ENCODE measurements at places on chromosomes 5 and 9.

DNA sequence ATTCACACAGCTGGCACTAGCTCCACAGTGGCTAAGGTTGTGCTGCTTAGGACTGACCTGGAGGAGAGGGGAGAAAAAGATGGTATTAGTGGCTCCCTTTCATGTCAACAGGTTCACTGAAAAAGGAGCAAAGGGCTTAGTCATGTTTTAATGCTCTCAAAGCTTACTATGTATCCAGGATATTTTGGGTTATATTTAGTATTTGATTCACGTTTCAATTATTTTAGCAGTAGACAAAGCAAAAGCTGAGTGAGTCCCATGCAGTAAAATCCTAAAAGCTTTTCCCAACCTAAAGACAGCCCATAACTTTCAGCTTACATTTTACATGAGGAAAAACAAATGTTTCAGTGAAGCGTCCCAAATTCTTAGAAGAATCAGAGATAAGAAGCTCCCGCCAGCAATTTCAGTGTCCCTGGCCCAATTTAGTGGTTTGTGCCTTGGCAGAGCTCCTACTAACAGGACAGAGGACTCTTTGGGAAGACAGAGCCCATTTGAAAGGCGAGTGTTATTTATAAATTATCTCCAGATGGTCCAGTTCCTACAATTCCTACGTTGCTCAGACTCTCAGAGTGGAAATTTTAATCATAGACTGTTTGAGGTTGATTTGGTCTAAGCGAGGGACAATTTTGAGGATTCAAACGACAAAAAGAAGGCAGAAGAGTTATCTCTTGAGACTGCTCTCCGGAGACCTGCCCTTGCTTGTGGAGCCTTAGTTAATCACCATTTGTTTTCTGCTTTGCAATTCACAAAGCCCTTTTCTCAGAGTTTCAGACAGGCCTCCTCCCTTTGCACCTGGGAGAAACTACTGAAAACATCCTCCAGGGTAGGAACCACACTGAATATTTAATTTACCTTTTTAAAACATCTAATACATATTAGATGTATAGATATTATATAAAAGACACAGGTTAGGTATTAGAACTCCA lies 225.0 kb upstream of the ANKRD55 start:
- no peak for DNase-seq

DNA sequence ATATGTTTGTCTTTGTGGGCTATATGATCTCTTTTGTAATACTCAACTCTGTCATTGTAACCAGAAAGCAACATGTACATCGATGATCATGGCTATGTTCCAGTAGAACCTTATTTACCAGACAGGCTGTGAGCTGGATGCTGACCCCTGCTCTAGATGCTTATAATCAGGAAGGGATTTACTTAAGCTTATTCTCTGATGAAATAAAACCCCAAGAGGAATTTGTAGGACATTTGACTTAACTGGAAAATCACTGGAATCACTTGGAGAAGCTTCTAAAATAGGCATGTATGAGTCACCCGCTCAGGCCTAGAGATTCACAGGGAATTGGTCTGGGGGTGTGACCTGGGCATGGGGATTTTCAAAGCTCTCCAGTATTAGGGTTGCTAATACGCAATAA lies 285.8 kb upstream of the ZNF608 start:
- no peak for DNase-seq

GRCh38 chr5:12292610-12293204 lies 388.5 kb upstream of the CTNND2 start:
- peak; percentile 39 for DNase-seq

GRCh38 chr5:150206098-150206778 lies 16.4 kb downstream of the SLC6A7 start:
- DNase-seq = no peak

- DNase-seq = no peak
These were observed 40.4 kb downstream of the PCSK5 start for GRCh38 chr9:75930730-75931321.

DNA sequence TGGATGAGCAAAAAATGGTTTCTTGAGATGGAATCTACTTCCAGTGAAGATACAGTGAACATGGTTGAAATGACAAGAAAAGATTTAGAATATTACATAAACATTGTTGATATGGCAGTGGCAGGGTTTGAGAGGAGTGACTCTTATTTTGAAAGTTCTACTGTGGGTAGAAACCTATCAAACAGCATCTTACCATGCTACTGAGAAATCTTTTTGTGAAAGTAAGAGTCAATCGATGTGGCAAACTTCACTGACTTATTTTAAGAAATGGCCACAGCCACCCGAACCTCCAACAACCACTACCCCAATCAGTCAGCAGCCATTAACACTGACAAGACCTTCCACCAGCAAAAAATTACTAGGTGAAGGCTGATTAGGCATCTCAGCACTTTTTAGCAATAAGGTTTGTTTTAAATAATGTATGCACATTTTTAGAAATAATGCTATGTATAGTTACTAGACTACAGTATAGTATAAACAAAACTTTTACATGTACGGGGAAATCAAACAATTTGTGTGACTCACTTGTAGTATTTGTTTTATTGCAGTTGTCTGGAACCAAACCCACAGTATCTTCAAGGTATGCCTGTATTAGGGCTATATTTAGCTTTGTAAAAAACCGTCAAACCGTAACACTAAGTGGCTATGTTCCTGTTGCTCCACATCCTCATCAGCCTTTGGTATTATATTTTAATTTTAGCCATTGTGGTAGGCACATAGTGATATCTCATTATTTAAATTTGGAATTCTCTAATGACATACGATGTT lies 30.6 kb upstream of the ADAMTS6 start:
- no peak for DNase-seq

GRCh38 chr9:86575825-86576525 lies 221.8 kb upstream of the TUT7 start:
- DNase-seq = no peak

- DNase-seq = peak; percentile 42
These were observed 998.8 kb downstream of the MAT2B start for GRCh38 chr5:164504141-164504772.

DNA sequence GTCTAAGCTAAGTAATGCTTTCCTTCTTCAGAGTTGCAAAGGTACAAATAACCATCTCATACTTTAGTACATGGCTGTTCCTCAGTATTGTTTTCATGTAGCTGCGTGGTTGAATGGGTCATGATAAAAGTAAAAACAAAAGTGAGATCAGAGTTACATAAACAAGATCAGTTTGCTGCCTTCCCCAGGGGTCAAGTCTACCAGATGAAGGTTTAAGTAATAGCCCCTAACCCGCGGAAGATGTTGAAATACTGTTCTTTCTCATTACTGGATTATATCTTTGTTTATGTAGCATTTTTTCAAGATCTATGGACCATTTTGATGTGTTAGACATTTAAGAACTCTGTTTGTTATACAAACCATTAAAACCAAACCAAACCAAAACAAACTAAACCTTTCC lies 34.1 kb upstream of the ARRDC3 start:
- no peak for DNase-seq

DNA sequence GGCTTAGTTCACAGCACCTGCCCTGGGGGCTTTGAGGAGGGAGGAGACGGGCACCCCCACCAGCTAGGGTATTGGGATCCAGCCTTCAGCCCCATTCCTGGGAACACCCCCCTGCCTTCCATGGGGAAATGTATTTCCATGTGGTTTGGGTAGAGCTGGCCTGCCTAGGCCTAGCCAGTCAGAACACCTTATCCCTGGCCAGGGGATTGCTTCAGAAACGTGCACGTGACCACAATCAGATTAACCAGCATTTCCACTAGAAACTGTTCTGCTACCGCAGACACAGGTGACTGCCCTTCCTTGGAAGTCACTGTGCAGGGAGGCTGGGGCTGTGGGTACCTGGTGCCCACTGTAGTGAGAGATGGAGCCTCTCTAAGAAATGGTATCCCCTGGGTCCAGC lies 14.0 kb downstream of the BBLN start:
- no peak for DNase-seq

GRCh38 chr9:2208991-2209390 lies 193.8 kb downstream of the SMARCA2 start:
- no peak for DNase-seq

DNA sequence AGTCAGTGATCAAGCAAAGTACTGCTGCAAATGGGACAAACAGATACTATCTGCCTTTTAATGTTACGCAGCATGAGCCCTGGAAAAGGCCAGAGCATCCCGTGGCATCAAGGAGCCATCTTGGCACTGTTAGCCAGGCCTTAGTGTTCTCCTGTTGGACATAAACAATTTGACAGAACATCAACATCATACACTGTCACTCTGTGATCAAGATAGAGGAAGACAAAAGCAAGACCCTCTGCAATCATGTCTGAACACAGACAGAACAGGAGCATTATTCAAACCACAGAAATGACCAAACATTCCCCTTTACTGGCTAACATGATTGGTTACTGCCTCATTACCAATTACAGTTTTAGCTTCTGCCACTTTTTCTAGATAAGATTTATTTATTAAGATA lies 21.2 kb upstream of the ROPN1L start:
- DNase-seq = no peak

DNA sequence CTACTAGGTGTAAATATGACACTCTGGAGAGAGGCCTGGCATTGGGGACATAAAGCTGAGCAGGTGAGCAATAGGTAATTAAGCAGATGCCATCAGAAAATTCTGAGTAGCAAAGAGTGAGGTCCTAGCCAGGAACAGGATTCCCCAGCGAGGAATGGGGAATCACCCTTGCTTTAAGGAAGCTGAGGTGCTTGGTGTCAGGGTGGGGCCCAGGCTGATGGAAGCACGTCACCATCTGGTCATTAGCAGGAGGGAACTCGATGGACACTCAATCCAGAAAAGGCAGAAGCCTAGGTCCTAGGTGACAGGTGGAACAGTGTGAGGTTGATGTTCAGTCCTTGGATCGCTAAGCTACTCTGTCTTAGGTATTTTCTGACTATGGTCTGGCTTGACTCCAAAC lies 562.7 kb upstream of the DAP start:
- no peak for DNase-seq

DNA sequence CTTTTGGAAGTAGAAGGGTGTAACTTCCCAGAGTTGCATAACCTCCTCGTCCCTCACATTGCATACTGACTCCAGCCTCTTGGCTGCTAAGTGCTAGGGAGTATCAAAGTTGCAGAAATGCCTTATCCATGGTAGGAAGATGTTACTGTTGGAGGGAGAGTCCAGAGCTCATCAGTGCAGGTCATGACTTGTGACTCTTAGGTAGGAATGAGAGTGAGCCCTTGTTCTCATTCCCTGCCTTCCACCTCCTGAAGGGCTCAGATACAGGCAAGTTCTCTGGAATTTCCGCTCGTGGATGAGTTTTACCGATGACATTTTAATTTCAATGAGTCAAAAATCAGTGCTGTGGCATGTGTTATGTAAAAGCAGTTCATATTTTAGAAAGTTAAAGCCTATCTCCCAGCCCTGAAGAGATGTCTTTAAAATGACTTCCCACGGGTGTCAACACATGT lies 17.0 kb downstream of the IRX1 start:
- no peak for DNase-seq

DNA sequence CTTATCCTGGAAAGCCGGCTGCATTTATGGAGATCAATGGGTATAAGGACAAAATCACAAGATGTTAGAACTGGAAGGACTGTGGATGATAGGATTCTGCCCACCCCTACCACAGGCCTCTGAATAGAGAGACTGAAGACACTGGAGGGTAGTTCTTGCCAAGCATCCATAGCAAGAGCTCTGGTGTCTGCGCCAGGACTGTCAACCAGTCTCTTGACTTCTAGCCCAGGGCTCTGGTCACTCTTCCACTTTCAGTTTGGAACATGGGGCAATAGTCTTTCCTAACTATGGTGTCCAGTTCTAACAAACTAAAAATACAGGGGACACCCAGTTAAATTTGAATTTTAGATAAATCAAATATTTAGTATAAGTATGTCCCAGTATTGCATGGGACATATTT lies 23.4 kb downstream of the LARP1 start:
- DNase-seq = no peak

- DNase-seq = peak; percentile 57
These were observed 1152.9 kb upstream of the CDH6 start for GRCh38 chr5:30040488-30041118.

DNA sequence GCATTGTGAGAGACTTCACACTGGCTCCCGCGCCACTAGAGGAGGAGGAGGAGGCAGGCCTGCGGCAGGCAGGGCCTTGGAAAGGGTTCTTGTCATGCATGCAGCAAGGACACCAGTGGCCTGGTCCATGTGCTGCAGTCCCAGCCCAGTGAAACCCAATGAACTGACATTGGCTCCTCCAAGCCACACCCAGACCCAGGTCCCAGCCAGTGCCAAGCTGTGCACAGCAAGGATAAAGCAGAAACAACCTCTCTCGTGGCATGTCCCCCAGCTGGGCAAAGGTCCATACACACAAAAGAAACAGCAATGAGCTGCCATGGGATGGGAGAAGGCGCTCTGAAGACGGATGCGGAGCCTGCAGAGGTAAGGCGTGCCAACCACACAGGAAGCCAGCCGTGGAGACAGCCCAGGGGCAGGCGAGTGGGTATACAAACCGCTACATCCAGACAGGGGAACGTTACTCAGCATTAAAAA lies 89.2 kb downstream of the SEMA4D start:
- DNase-seq = no peak

DNA sequence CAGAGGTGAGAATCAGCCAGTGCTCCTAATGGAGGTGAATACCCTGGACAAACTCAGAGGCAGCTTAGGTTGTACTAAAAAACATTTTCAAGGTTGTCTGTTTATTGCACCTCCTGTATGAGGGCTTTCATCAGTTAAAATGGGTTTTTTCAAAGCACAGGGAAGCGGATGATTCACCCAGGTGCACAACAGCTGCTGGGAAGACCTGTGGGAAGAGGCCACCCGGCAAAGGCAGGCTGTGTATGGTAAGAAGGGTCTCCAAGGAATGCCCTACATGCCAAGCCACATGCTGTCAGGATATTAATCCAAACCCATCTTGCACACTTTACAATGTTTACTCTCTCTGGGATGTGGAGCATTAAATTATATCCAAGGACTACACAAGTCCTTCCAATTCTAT lies 14.7 kb downstream of the SIL1 start:
- no peak for DNase-seq

DNA sequence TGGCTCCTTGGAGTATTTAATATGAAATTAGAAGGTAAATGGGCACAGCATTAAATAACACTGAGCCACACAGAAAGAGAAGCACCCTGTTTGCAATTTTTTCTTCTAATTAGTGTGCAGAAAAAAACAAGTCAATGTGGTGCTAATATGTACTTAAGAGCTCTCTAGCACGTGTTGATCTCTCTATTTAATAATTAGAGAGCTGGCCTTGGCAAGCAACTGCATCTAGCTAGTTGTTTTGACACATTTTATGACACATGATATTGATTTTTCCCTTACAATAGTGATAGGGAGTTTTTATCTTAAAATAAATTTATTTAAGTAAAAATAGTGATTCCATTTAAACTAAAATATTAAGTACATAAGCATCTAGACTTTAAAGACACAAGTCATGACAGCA lies 54.5 kb upstream of the NUDT12 start:
- no peak for DNase-seq
